ENCODE measurements at places on chromosomes 5 and 9.

- no peak for DNase-seq
These were observed 100.8 kb upstream of the CD180 start for GRCh38 chr5:67297376-67297775.

GRCh38 chr5:143495110-143495509, 91.6 kb upstream of the NR3C1 start:
- no peak for DNase-seq

DNA sequence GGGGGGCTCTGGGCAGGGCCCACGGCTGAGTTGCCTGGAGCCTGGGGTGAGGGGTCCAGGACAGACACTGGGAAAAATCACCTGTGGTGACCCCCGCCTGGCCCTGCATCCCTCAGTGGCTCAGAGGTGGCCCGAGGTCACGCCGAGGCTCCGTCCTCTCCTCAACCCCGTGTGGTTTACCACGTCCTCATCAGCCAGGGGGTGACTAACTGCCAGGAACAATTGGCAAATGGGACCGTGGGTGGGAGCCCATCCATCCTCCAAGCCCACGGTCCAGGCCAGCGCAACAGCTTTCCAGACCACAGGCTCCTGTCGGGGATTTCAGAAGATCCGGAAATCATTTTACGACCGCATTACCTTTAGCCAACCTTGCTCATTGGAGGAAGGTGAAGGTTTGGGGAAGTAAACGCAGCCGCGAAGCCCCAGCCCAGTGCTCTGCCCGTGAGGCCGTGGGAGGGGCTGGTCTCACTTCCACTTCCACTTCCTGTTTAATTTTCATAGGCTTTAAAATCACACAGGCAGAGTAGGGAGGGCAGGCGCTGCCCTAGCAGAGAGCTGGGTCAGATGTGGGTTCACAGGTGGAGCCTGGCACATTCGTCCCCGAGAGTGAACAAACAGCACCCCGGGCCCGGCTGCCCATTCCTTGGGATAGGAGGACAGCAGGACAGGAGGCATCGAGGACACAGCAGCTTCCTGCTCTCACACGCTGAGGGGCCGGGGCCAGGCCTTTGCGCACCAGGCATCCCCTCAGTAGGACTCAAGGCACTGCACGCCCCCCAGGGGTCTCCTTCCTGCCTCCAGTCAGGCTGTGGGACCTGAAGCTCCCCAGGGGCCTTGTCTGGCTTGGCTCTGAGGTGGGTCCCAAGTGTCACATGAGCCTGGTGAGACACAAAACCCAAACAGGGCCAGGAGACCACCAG, 19.8 kb upstream of the SLC9A3 start:
- no peak for DNase-seq

DNA sequence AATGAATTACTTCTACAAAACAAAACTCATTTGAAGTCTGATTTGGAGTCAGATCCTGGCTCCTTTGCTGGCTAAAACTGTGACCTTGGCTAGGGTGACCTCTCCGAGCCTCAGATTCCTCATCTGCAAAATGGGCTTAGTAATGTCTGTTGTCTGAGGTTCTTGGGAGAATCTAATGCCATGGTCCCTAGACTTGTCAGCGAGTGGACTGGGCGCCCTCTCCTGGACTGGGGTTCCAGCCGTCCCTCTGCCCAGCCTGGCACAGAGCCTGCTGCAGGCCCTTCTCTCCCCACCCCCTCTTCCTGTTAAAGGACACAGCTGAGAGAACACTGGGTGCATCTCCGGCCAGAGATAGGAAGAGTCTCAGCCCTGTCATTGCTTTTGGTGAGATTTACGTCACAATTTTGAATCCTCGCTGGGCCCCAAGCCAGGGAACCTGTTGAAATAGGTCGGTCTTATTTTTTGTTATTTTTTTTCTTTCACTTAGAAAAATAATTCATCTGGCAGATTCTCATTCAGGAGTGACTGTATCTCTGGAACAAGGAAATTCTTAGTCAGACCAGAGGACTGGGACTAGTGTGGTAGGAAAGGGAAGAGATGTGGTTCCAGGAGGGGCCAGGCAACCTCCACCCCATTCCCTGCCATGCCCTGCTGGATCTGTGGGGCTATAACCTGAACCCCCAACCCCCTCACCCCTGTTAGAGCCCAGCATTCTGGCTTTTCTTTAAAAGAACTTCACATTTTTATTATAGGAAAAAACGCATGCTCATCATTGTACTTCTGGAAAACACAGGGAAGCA, 48.2 kb upstream of the RPL26L1 start:
- peak; percentile 73 for DNase-seq

GRCh38 chr9:135037521-135038250, 49.8 kb upstream of the OLFM1 start:
- no peak for DNase-seq
